ENCODE measurements at places on chromosomes 1 and 21.

DNA sequence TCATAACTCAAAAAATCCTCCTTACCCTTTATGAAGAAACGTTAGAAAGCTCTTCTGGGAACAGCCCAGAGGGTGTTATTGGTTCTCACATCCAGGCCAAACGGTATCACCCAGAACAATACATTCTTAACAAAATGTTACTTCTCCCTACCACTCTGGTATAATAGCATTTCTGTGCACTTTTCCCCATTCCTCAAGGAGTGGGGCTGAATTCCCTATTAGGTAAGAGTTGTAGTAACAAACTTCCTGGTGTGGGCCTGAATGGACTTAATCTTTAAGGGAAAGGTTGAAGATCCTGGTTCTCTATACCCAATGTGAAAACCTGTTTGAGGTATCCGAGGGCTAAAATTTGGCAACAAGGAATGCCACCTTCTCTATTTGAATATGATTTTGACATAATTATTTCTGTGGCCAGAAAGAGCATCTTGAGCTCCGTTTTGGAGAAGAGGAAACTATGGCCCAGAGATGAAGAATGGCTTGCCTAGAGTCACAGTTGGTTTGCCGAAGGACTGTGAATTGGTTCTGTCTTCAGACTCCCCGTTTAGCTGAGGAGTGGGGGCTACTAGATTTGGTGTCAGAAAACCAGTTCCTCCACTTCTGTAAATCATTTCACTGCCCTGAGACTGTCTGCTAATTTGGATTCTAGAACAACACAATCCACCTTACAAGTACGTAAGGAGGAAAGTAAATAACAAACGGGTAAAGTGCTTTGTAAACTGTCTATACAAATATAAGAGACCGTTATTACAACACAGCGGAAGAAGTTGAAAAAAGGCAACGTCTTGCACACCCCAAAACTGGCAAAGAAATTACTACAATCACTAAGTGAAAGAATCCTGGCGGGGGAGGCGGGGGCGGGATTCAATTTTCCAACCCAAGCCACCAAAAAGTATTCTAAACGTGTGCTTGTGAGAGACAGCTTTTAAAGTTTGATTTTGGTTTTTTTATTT is 2.3 kb downstream of the ANP32E start:
- no peak for DNase-seq

- no peak for DNase-seq
These were observed 159.6 kb downstream of the CLEC20A start for GRCh38 chr1:178337091-178337706.

- no peak for DNase-seq
These were observed 13.5 kb downstream of the FUCA1 start for GRCh38 chr1:23854568-23854967.

DNA sequence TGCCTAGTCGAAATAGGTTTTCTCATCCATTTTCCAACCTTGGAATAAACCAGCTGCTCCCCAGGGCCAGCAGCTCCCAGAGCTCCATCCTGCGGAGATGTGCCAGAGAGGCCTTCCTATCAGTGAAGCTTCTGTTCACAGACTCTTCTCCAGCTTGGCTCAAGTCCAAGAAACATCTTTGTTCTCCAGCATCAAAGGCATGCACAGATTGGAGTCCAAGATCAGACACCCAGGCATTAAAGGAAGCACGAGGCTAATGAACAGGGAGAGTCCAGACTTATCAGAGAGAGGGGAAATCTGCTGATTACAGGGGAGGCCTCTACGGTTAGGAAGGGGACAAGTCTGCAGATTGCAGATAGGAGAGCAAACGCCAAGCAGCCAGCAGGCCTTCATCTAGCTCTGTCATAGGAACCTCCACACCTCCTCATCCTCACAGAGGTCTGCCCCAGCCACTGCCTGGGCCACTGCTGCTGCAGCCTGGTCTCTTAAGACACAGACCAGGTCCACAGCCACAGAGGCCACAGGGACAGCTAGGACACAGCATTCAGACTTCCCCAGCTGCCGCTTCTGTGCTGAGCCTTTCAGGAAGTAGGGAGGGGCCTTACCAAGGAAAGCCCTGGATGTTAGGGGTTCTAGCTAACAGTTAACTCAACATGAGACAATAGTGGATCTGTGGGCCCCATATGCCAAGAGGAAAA is 3.4 kb downstream of the PRR9 start:
- no peak for DNase-seq

DNA sequence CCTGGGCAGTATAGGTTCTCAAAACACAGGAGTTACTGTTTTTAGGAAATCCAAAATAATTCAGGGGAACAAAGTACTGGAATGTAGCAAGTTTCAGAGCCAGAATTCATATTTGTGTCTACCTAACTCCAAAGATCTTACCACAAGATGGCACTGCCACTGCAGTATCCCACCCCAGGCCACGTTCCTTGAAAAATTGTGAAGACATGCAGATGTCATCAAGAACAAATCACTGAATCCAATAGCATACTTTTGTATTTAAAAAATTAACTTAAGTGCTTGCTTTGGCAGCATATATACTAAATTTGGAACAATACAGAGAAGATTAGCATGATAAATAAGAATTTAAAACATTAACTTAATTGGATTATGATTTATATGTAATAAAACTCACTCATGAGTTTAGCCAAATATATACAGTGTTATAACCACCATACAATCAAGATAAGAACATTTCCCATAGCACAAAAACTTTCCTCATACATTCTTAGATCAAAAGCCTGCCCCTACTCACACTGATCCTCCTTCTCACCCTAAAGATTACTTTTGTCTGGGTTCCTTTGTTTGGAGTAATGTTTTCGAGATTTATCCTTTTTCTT is 209.9 kb downstream of the FAF1 start:
- peak; percentile 1 for DNase-seq

DNA sequence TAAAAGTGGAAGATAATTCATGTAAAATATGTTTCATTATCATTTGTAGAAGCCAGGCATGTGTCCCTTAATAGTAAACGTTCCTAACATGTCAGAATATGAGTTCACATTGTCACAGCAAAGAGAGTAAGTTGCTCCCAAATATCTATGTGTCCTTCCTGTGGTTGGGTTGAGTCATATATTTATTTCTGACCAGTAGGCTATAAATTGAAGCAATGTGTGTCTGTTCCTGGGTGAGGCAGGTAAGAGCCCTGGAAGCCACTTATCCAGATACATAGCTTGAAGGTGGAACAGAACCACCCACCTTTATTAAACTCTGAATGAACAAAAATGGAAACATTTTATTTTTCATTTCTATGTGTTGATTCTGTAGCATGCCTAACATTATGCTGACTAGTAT is 2251.6 kb downstream of the NCAM2 start:
- DNase-seq = no peak

GRCh38 chr1:54227091-54227602 is 27.2 kb downstream of the MRPL37 start:
- DNase-seq = no peak

- DNase-seq = no peak
These were observed 16.9 kb downstream of the CTH start for GRCh38 chr1:70427976-70428375.

DNA sequence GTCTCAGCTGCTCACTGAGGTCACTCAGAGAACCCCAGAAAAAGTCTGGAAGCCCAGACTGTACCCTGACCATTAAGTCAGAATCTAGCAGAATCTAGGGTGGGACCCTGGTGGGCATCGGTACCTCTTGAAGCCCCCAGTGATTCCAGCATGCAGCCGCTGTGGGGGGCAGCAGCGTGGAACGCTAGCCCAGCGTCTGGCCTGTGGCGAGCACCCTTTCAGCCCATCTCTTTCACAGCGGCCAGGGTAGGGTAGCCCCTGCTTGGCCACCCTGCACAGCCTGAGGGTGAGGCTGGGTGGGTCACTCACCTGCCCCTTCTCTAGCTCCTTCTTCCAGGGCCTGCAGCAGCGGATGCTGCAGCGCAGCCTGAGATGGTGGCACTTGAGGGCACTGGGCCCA is 16.3 kb downstream of the C1orf167 start:
- no peak for DNase-seq

GRCh38 chr1:39960431-39960958 is 5.5 kb downstream of the MFSD2A start:
- DNase-seq = peak; percentile 22

GRCh38 chr1:218328769-218329168 is 16.4 kb upstream of the TGFB2 start:
- no peak for DNase-seq

DNA sequence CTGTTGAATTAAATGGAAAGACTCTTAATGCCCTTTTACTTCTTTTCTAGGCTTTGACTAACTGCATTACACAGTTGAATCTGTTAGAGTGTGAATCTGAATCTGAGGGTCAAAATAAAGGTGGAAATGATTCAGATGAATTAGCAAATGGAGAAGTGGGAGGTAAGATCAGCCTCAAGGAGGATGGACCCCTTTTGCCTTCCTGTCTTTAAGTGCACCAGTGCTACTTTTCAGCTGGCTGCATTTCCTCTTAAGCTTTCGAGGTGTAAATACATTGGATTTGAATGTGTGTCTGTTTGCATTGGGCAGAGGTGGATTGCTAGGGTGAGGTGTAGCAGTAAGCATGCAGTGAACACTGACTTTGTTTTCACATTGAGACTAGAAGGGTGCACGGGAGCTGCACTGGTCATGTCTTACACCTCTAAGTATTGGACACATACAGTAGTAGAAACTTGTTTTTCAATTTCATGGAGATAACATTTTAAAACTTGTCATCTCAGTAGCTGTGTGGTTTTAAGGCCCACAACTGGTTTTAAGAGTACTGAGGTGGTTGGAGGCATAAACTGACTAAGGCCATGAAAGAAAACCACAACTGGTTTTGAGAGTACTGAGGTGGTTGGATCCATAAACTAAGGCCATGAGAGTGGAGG is 35.4 kb downstream of the MIA3 start:
- no peak for DNase-seq

DNA sequence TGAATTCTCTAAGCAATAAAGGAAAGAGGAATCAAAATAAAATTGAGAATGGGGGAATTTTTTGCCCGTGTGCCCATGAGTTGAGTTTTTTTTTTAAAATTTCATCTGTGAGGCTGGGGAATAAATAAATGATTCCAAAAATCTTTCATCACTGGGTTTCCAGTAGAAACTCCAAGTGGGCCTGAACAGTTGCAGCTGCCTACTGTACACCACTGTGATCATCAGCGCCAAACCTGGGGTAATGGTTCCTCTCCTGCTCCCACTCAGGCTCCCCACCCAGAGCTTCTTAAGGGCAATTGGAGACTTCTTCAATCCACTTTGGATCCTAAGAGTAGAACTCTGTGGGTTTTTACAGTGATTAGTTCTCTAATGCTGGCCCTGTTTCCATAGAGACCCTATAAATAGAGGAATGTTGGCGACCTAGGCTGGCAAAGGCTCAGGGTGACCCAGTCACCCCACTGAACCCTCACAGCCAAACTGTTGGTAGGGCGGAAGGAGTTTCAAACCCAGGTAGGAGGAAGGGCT is 9.3 kb downstream of the TMCC2 start:
- no peak for DNase-seq

DNA sequence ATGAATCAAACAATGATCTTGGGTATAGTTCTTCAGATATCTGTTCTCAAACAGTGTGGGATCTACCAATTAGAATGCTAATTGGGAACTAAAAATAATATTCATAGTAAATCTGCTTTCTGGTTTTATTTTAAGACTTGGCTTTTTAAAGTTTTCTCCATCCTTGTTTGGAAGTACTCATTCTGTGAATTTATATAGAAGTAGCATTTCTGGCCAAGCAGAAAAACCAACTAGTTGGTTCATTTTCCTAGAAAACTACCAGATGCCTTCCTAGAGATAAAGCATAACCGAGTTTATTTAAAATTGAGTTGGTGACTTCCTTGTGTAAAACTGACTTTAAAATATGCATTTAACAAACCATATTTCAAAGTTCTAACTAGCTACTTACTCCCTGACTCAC is 48.8 kb downstream of the DNM3 start:
- DNase-seq = no peak

GRCh38 chr1:173581383-173582079 is 21.3 kb downstream of the SLC9C2 start:
- no peak for DNase-seq

- no peak for DNase-seq
These were observed 52.8 kb downstream of the TENT5C start for GRCh38 chr1:117658676-117659075.

All from NCI-H524 (cell line).